ENCODE measurements at places on chromosomes 5 and 9.

- no peak for DNase-seq
These were observed 76.4 kb downstream of the PLK2 start for GRCh38 chr5:58383448-58383847.

DNA sequence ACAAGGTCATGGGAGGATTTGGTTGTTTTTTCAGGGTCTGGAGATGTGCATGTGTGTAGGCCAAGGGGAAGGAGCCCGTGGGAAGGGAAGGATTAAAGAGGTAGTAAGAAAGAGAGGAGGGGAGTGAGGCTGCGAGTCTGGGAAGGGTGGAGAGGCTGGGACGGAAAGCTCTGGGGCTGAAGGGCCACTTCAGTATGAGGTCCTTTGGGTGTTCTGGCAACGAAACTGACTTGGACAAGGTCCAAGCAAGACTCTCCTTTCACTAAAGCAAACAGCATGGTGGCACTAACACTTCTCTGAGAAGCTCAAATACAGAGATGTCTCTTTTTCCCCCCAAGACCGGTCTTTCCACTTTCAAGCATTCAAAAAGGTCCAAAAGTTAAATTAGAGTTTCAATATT, 394.5 kb downstream of the ARHGEF28 start:
- DNase-seq: no peak

DNA sequence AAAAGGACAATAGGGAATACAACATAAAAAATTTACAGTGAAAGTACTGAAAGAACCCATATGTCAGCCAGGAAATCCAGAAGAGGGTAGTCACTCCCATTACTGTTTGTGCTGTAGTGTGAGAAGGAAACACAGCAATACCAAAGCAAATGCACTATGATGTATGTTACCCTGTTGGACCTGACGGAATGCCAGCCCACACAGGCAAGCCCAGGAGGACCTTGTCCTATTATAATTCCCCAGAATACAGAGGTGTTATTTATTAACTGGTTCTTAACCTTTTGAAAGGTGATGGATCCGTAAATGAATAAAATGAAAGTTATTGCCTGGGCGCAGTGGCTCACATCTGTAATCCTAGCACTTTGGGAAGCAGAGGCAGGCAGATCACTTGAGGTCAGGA, 79.0 kb downstream of the GDA start:
- DNase-seq: no peak

- DNase-seq: no peak
These were observed 73.1 kb upstream of the GAS1 start for GRCh38 chr9:87020169-87020950.

DNA sequence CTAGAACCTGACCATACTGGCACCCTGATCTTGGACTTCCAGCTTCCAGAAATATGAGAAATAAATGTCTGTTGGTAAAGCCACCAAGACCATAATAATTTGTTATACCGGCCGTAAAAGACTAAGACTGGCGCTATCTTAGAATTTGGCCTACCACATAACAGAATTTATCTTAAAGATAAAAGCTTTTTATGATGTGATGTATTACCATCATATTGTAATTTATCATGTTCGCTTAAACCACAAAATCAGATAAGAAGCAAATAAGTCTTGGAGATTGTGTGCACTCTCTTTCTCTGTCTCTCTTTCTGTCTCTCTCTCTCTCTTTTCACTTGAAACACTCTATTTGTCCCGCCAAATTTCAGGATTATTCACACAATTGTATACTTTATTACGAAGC, 35.6 kb downstream of the FST start:
- DNase-seq: no peak

- no peak for DNase-seq
These were observed 144.2 kb upstream of the PAPPA start for GRCh38 chr9:116009420-116009819.

DNA sequence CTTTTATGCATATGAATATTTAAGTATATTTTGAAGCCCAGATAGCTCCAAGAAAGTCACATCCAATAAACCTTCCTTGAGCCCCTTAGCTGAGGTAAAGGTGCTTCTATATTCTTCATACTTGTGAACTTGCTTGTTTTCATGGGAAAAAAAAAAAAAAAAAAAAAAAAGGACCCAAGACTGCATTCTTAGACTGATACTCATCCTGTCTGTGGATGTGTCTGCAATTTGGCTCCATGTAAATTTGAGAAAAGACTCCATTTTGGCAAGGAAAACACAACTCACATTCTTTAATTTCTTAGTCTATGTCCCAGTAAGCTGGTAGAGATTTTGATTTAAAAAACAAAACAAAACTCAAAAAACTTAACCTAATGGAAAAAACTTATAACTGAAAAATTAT, 238.3 kb downstream of the FBXL17 start:
- peak; percentile 80 for DNase-seq

DNA sequence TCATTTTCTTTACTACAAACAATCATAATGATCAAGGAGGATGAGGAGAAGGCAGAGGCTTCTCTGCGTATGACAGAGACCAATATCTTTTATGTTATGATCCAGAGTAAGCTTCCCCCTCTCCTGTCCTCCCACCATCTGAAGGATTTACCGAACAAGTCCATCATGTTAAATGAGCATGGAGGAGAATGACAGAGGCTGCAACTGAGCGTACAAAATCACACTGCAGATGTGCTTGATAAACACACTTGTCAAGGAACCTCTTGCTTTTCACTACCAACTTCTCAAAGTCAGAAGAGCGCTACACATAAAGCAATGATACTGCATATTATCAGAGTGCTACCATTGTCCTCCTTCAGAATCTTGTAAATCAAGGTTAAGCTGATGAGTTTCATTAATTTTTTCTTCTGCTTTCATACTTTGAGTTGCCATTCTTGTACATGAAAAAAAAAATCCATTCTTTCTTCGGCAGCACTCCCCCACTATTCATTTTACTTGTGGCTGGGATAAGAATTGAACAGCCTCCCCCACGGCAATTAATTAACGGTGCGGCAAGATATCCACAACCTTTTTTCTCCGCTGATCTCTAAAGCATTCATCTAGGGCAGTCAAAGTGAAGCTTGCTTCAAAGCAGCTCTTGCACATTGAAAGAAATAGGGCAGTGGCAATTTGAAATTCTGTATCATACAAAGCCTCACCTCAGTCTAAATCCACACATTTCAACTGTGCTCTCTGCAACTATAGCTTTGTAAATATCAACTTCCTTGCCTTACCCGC, 673.9 kb upstream of the DMAC1 start:
- DNase-seq: no peak

DNA sequence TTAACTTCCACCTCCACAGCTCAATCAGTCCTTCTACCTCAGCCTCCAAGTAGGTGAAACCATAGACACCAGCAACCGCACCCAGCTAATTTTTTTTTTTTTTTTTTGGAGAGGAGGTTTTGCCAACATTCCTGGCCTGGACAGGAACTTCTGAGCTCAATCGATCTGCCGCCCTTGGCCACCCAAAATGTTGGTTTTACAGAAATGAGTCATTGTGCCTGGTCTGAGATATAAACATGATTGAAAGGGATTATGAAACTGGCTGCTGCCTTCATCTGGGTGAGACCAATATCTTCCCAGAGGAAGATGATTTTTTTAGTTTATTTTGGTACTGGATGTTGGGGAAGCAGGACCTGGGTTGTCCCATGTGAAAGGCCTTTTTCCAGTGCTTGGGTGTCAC, 9.2 kb downstream of the TAF11L12 start:
- no peak for DNase-seq

- peak; percentile 78 for DNase-seq
These were observed 17.8 kb downstream of the C9orf85 start for GRCh38 chr9:71929223-71929622.

GRCh38 chr9:1878811-1879210, 136.3 kb upstream of the SMARCA2 start:
- no peak for DNase-seq

- no peak for DNase-seq
These were observed 275.7 kb downstream of the TLR4 start for GRCh38 chr9:117979914-117980313.

DNA sequence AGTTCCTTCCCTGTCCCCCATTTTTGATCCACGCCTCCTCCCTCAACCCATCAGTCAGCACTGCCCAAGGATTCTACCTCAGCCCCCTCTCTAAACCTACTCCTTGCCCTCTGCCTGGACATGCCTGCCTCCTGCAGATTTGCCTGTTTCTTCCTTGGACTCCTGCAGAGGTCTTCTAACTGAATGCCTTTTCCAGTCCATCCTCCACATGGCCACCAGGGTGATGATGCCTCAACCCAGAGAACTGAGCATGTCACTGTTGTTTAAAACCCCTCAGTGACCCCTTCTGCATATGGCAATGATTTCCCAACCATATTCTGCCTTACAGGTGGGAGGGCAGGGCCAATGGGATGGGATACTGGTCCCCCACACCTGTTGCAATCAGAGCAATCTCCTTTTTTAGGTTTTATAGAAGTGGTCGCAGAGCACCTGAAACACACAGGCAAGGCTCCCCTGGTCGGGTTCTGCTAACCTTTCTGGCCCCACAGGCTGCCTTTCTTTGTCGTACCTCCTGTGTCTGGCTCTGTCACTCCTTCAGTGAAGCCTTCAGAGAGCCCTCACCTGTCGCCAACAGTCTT, 9.3 kb downstream of the PHYKPL start:
- DNase-seq: no peak

GRCh38 chr5:13480834-13481233, 463.7 kb downstream of the DNAH5 start:
- no peak for DNase-seq

DNA sequence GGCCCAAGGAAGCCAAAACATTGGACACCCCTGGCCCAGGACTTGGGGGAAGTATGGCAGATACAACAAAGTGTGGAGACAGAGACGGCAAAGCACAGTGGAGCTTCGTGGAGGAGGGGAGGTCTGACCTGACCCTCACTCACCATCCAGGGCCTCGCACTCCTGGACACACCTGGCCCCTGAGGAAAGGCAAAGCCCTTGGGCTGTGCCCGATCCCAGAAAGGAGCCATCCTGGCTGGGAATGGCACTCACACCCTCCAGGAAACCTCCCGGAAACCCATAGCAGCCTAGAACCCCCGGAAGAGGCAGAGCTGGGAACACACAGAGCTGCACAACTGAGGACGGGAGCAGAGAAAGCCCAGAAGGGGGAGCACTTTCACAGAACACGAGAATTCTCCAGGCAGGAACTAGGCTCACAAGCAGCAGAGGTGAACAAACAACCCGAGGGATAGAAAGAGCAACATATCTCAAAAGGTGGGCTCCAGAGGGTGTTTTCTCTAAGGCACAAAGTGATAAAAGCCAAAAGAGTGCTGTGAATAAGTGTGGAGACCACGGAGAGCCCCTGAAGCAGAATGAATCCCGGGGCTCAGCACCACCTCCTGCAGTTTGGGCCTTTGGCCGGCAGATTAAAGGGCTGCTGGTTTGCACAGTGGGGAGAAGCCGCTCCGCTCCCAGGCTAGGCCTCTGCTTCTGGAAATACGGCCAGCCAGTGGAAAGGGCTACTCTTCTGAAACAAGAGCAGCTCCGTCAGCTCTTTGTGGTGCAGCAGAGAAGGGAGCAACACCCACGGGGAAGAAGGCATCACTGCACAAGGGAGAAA, 108.2 kb downstream of the UBE2R2 start:
- DNase-seq: peak; percentile 56

- DNase-seq: no peak
These were observed 3.1 kb downstream of the CETN3 start for GRCh38 chr5:90406466-90406865.

GRCh38 chr9:113580041-113580953, 116.8 kb downstream of the RGS3 start:
- peak; percentile 45 for DNase-seq

GRCh38 chr5:74167206-74167929, 473.2 kb downstream of the ENC1 start:
- peak; percentile 80 for DNase-seq

- peak; percentile 98 for DNase-seq
These were observed 104.4 kb upstream of the GNA14 start for GRCh38 chr9:77752554-77752953.

GRCh38 chr5:170095646-170096045, 10.1 kb upstream of the FOXI1 start:
- DNase-seq: no peak

GRCh38 chr9:123368023-123368422, 12.0 kb downstream of the CRB2 start:
- DNase-seq: no peak

- peak; percentile 79 for DNase-seq
These were observed 69.3 kb downstream of the HSD17B3 start for GRCh38 chr9:96232539-96233241.

DNA sequence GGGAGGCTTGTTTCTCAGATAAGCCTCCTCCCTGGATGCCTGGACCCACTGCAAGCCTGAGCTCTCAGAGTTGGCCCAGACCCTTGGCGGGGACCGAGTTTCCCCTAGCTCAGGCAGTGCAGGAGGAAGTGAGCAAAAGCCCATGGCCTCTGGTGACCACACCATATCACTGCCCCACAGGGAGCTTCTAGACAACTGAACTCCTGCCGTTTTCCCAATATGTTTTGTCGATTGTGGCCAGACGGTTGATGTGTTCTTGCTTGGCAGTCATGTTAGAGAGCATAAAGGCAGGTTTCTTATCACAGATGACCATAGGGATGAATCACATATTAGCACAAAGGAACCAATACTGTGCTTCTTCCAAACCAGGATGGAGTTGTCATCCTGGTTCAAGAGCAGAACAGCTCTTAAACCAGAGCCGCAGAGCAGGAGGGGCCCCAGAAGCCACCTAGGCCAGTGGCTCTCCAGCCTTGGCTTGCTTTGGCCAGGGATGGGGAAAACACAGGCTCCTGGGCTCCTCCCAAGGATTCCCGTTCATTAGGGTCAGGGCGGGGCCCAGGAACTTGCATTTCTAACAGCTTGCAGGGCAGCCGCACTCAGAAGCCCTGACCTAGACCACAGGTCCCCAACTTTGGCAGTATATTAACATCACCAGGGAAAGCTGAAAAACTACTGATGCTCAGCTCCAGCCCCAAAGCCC, 113.1 kb upstream of the TBC1D2 start:
- peak; percentile 10 for DNase-seq

- DNase-seq: no peak
These were observed 426.1 kb upstream of the CTNND2 start for GRCh38 chr5:12330381-12330780.

DNA sequence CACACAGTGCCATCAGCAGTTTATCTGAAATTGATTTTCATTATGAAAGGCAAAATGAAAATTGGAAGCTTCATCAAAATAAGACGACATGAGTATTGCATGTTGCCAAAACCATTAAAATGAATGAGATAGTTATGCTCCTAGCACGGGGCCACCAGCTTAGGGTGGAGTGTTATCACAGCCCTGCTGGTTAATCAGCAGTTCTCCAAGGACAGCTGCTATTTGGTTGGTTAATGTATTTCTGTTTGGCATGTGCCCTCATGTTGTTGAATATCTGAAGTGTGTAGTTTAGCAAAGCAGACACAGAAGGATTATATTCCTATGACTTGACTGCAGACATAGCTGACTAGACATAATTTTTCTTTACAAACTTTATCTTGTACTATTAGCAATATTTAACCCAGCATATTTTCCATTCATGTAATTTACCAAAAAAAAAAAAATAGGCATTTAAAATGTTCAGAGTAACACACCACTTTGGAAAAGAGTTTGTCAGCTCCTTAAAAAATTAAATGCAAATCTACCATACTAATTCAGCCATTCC, 98.6 kb upstream of the PIK3R1 start:
- no peak for DNase-seq

DNA sequence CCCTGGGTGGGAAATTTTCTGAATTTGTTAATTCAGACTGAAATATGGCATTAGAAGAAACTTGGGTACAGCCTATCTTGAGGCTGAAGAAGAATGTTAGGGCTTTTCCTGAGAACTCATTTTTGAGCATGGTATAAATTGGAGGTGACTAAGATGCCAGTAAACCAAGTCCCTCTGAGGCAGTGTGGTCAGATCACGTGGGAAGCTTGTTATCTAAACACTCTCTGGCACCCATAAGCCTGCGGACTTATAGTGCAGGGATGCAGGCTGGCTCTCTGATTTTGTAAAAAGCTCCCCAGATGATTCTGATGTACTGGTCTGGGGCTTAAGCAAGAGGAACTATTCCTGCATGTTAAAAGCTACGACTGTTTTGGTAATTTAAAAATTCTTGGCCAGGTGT, 34.3 kb downstream of the MTMR12 start:
- DNase-seq: no peak
